Stimulated activated CD4-positive, alpha-beta T cell treated with anti-CD3 and anti-CD28 coated beads, Interleukin-15, amount 100 ng/mL, for 48 hours (primary cell): ENCODE measurements at places on chromosomes 4 and X.

DNA sequence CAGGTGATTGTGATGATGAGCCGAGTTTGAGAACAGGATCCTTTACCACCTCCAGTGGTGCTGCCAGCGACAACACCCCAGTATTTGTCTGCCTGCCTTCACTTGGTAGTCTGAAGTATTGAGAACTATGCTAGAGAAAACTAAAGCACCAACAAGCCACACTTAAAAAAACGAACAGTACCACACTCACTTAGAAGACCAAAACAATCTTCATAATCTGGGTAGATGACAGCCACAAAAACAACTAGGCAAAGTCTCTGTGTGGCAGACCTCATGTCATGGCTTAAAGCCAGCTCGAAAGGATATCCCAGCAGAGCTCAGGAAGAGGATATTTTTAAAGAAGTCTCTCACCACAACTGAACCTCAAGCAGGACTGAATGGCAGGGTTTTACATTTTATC is 236.0 kb downstream of the GPC3 start:
- no peak for DNase-seq

GRCh38 chr4:6074758-6075157 is 56.5 kb upstream of the C4orf50 start:
- no peak for DNase-seq

DNA sequence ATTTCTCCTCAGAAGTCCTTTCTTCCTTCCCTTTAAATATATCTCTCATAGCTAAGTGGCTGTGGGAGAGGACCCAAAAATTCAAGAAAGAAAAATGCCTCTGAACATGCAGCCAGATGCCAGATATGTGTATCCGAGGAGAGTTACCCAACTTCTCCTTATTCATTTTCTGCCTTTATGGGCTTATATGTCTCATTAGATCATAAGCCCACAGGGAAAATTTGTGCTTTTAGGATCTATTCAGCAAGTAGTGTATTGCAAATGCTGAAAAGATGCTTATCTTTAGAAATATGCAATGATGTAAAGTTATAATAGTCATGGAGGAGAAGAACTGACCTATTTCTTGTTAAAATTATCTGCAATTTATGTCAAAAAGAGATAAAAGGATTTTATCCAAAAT is 371.8 kb upstream of the NOCT start:
- DNase-seq: no peak

GRCh38 chrX:28188526-28188925 is 207.3 kb upstream of the DCAF8L1 start:
- no peak for DNase-seq

DNA sequence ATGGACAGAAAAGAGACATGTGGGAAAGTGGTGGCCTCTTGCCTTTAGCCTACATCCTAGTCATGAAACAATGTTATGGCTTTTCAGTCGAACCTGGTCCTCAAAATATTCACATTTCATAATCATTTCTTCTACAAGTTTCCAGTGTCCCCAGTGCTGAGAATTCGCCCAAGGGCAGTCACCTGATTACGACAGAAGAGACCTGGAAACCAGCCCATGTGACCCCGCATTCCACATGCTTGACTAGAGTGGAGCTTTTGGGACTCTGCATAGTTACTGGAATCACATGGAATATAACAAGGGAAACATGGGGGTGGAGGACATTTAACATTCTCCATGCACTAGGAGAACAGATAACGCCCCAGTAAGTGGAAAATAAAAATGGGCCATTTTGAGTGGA is 100.1 kb downstream of the PPARGC1A start:
- DNase-seq: no peak

- no peak for DNase-seq
These were observed 28.9 kb upstream of the MTMR1 start for GRCh38 chrX:150664290-150664689.

DNA sequence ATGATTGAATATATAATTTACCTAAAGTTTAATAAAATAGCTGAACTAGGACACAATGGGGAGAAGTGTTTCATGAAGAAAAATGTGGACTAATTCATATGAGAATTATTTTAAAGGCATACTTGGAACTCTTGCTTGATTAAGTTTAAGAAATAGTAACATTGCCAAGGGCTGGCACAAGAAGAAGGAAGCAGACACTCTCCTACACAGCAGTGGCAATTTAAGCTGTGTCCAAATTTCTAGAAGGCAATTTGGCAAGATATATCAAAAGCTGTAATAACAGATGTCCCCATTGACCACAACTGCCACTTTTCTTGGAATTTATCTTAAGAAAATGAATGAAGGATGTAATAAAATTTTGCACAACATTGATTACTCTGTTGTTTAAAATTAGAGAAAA is 209.5 kb upstream of the S100G start:
- no peak for DNase-seq

DNA sequence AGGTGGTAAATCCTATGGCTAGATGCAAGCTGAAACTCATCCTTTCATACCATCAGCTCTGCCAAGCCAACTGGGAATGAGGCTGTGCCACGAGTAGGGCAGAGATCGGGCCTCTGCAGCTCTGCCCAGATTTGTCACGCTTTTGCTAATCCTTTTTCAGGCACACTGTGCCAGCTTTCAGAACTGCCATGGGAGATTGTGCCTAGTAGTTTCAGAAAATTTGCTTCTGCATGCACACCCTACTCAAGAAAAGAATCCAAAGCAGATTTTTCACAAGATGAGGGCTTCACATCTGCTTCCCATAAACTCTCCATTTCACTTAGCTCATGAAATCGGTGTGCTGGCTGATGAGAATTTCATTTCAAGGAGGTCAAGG is 3.3 kb upstream of the ADH7 start:
- DNase-seq: no peak

DNA sequence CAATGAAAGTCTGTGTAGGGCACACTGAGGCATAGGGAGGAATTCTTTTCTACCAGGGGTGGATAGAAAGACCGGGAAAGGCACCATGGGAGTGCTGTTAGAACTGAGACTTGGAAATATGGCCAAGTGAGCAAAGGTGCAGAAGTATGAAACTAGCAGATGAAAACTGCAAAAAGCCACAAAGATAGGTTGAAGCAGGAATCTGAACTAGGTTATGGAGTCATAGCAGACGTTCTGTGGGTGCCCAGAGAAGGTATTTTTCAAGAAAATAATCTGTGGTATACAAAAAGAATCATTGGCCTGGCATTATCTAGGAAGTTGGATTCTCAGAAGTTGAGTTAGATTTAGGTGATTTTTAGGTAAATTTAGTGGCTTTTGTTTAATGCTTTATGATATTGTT is 48.5 kb downstream of the SMAD1 start:
- DNase-seq: no peak

DNA sequence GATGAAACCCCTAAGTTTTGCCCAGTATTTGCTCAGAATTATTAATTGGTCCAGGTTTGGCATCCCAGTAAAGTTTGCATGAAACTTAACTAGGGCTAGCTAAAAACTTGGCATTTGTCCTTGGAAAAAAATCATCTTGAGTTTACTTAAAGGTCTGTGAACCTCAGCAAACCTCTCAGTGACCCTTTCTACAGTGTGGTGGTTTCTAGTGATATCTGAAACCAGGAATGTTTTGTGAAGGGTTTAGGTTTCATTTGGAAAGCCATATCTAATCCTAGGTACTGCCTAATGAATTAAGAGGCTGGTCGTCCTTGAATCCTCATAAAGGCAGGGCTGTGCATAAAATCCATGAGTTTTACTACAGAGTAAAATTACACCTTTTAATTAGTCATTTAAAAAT is 218.5 kb upstream of the ANKRD50 start:
- no peak for DNase-seq

- DNase-seq: no peak
These were observed 514.9 kb upstream of the LCORL start for GRCh38 chr4:18536428-18536827.

DNA sequence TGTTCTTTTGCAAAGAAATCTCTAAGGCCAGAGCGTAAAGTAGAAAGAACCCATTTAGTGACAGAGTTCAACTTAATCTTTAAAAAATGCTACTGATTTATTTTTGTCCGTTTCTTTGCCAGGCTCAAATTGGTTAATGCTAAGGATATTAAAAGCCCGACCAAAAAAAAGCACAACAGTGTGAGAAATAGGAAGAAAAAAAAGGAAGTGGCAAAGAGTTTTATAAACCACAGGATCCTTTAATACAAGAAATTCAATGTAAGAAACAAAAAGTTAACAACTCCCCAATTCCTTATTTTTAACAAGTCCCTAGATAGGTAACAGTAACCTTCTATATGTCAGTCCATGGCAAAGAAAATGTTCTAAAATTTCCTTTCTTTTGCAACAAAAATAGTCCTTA is 480.4 kb downstream of the ACTRT1 start:
- DNase-seq: no peak

DNA sequence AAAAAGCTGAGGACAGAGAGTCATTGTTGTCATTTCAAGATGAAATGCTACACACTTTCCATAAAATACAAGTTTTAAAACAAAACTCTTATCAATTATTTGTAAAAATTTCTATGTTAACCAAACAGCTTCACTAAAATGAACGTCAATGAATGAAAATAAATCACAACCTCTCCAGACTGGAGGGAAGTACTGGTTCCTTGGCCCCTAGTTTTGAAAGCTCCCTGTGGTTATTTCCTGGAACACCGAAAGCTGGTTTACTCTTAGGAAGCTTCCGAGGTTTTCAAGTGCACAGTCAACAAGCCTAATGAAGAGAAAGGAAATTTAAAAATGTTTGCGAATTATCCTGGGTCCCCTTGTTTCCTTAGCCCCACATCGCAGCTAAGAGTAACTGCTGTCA is 191.1 kb upstream of the TTC29 start:
- DNase-seq: no peak

DNA sequence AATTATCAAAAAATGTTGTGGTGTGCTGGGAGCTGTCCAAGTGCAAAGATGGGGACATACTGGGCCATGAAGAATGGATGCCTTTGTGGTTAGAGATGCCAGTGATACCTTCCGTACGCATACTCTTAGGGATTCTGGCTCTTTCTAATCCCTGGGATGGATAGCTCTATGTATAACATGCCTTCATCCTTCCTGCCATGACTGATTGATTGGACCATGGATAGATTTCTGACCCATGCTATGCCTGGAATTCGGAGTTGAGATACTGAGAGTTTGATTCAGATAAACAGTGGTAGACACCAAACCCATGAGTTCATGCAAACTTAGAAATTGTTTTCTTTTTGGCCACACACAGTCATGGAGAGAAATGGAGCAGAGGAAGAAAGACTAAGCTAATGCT is 147.2 kb upstream of the WDFY3 start:
- no peak for DNase-seq

GRCh38 chr4:177108708-177109107 is 201.0 kb upstream of the NEIL3 start:
- DNase-seq: no peak

DNA sequence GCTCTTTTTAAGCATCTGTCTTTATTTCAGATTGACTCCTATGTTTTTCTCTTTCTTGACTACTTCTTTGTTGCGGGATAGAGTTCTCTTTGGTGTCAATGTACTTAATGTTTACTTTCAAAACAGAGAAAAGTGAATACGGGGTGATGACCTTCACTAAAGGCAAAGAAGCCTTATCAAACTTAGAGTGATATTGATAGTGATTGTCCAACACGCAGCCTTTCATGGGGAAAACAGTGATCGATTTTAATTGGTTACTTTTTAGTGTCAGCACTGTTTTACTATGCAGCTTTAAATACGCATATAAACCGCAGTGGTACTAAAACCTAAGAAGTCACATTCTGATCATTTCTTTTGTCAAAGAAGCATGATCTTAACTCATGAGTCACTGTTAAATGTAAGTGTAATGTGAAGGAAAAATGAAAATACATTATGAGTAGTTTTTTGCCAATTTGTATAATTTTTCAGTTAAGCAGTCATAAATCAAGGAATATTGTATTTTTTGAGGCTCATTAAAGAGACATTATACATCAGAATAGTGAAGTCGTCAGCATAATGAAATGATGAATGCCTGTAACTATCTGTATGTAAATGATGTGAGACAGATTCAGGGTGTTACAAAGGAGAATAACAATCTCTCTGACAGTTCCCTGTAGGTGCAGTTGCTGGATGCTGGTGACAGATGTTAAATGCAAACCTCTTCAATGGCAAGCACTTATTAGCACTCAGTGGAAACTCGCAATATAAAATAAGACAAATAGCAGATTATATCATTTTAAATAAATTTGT is 2082.8 kb upstream of the TENM3 start:
- no peak for DNase-seq

GRCh38 chr4:102438396-102439235 is 62.5 kb upstream of the NFKB1 start:
- DNase-seq: no peak

DNA sequence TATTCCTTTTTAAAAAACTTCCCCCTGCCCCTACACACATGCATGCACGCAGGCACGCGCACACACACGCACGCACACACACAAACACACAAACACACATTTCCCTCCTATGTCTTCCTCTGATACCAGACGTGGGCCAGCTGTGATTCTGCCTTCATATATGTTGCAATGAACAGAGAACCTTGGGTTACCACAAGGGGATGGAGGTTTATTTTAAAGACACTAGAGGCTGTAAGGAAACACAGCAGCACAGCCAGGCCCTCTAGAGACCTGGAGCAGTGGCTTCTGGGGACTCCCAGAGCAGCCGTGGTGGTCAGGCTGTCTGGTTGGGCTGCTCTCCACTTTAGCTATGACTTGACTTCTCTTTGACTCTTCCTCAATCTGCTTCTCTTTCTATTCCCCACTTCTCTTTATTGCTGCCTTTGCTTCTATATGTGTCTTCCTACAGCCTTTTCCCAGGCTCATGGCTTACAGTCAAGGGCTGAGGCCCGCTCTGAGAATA is 3.2 kb upstream of the TLR10 start:
- no peak for DNase-seq

DNA sequence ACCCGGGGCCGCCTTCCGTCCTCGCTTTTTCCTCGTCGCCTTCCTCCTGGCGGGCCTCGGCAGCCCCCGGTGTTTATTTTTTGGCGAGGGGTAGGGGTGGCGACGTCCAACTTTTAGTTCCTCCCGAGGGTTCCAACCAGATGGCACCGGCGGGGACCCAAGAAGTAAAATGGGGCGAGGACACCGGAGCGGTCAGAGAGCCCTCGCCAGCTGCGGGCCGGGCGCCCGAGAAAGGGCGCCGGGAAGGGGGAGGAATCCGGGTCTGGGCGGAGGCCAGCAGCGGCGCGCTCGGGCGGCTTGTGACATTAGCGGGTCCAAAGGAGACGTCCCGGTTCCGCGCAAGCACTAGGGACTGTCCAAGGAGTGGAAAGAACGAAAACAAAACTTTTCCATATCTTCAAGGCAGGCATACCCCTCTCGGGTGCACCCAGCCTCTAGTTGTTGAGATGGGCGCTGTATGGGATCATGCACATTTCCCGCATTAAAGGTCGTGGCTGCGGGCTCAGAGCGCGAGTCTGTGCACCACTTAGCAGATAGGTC is 691 bp upstream of the USP46 start:
- no peak for DNase-seq
